ENCODE measurements at places on chromosomes 1 and 21.
A peak's percentile ranks its signal among the peaks of the same experiment; 100 is the strongest.

DNA sequence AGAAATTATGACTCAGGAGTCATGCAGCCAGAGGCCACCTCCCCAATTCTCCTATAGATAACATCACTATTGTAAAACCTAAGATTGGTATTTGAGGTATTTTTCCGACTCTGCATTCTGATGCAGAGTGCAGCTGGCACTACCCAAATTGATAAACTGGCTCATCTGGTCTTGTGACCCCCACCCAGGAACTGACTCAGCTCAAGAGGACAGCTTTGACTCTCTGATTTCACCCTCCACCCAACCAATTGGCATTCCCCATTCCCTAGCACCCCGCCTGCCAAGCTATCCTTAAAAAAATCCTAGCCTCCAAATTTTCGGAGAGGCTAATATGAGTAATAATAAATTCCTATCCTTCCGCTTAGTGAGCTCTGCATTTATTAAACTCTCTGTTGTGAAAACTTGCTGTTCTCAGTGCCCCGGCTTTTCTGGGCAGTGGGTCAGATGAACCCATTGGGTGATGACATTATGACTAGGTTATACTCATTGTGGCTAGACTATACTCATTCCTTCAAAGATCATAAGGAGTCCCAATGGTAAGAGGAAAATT is 39.4 kb upstream of the EPS15 start:
- peak; percentile 34 for DNase-seq

DNA sequence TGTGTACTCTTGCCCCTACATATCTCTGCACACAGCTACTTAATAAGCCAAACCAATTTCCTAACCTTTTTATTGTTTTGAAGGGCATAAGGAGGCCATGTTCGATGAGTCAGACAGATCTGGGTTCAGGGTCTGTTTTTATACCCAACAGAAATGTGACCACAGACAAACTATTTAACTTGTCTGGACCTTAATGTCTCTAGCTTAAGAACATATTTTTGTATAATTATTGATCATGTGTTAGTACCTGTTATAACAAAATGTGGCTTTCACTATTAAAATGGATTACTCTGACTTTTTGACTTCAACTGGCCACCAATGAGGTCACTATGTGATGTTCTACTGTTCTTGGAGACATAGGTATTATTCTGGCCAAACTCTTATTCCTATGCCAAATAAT is 507.8 kb upstream of the USP24 start:
- DNase-seq, result no peak

GRCh38 chr1:4173731-4174130 is 273.7 kb upstream of the C1orf174 start:
- DNase-seq, result no peak

DNA sequence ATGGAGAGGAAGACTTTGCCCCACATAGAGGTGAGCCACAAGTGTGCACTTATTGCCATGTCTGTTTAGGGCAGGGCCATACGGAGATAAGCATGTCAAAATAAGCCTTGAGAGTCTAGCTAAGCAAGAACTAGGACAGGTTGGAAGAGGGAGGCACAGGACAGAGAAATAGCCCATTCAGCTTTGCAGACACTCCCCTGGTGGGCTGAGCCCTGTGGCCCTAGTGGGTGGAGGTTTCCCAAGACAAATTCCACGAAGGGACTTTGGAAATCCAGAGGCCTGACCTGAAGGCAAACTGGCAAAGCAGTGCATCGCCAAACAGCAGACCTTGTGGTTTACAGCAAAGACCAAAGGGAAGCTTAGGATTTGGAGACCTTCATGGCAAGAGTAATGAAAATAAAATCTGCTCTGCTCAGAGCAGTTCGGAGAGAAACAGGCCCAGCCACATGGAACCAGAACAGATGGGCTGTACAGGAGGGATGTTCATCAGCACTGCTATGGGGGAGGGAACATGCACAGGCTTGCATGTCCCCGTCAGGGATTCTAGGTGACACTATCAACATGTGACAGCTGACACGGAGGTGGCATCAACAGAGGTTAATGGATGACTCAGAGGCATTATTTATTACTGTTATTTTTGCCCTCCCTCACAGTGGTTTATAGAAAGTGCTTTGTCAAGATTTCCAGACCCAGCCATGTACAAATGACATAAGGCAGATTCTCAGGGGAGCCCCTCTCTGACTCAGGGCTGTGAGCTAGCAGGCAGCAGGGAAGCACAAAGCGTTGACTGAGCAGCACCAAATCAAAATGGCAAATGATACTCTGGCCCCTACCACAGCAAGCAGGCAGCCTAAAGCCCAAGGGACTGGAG is 90.1 kb upstream of the IRF2BP2 start:
- peak; percentile 23 for DNase-seq

- peak; percentile 12 for DNase-seq
Measured at GRCh38 chr1:201376464-201377374, 761 bp downstream of the TNNT2 start.

DNA sequence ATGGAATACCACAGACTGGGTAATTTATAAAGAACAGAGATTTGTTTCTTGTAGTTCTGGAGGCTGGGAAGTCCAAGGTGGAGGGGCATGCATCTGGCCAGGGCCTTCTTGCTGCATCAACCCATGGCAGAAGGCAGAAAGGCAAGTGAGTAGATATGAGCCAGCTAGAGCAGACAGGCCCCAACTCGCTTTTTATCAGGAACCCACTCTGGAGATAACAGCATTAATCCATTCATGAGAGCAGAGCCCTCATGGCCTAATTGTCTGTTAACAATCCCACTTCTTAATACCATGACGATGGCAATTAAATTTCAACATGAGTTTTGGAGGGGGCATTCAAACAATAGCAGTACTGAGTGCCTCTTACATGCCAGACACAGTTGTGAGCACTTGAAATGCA is 87.2 kb upstream of the SOX13 start:
- no peak for DNase-seq

DNA sequence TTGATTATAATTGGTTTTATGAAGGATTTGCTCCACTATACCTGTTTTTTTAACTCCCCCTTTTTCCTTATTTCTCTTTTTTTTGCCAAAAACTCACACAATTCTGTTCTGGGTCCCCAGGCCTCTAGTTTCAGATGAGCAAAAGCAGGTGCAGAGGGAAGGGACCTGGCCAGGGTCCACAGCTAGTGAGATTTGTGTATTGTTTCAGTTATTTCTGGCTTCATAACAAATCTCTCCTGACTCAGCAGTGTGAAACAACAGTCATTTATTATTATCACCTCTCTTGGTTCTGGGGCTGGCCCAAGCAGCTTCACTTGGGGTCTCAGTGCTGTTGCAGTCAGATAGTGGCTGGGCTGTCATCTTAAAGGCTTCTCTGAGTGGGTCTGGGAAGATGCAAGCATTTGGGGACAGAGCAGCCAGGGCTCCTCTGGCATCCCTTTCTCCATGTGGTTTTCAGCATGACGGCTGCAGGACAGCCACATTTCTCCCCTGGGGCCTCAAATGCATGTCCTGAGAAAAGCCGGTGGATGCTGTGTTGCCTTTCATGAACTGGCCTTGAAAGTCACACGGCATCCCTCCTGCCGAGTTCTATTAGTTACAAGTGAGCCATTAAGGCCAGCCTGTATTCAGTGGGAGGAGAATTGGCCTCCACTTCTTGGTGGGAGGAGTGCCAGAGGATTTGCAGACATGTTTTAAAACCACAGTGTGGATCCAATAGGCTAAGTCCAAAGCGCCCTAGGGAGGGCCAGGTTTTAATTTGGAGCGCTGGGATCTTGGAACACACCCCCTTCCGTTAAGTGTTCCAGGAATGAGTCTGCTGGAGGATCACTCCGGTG is 137.1 kb downstream of the CAMTA1 start:
- no peak for DNase-seq

- DNase-seq, result no peak
Measured at GRCh38 chr1:201706109-201706508, 122.8 kb upstream of the IPO9 start.

DNA sequence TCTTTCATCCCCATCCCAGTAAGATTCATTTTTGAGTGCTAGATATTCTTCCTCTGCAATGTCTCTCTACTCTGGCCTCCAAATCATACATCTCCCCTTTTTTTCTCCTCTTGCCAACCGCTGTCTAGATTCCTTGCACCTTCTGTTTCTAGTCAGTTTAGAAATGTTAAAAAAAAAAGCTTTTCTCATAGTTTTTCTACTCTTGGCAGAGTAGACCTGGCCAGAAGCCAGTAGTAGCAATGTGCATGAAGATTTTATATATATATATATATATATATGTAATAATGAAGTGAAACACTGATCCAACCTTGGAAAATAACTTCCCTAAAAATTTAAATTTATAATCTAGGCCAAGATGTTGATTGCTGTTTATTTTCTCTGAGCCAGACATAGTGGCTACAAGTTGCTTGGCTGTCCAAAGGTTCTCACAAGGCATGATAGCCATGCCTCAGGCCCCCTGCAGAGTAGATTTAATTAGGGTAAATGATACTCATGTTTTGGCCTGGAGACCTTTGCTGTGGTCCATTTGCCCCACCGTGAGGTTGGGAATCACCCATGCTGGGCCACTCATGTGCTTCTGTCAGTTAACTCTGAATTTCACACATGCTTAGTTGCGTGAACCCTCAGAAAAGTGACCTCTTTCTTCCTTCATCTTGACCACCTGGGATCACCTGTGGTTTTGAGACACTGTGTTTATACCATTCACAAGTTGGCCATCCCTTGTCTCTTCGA is 103.4 kb upstream of the KCNE2 start:
- DNase-seq, result no peak

DNA sequence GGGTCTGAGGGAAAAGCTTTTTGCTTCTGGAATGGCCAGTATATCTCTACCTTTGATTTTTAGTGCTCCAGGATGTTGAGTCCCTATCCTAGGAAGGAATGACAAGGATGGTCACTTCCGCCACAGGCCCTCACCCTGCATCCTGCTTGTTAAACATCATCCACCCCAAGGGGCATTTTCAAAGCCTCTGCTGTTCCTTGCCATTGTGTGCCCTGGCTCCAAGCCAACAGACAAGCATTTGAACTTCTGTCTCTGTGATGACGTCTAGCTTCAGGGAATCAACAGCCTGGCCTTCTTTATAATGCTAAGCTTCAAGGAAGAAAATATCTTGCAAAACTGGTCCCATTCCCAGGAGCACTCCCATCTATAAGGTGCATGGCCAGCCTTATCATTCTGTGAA is 12.3 kb upstream of the JAM2 start:
- DNase-seq, result no peak

DNA sequence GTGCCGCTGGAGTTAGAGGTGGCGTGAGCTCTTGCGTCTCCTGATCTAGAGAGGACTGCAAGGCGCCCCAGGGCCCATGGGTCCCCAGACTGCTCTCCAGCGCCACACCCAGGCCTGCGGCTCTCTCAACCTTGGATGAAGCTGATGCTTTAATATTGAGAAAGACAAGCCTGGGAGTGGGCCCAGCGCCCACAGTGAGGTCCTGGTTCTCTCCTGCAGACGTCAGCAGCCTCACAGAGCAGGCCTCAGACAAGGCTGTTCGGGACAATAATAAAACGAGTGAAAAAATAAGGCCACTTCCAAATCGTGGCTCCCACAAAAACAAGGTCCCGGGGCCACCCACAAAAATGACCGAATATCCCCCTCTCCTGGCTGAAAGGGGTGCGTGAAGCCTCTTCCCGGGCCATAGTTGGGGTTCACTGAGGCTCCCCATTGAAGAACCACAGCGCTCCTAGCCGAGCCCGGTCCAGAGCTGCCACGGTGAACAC is 6.0 kb upstream of the DNMT3L start:
- peak; percentile 12 for DNase-seq

- no peak for DNase-seq
Measured at GRCh38 chr21:17777072-17777765, 41.9 kb downstream of the C21orf91 start.

- no peak for DNase-seq
Measured at GRCh38 chr21:46294647-46295176, 8.6 kb downstream of the YBEY start.

GRCh38 chr21:33126569-33126968 is 56.6 kb downstream of the OLIG1 start:
- no peak for DNase-seq

- no peak for DNase-seq
Measured at GRCh38 chr21:32406405-32406804, 6.1 kb upstream of the EVA1C start.

DNA sequence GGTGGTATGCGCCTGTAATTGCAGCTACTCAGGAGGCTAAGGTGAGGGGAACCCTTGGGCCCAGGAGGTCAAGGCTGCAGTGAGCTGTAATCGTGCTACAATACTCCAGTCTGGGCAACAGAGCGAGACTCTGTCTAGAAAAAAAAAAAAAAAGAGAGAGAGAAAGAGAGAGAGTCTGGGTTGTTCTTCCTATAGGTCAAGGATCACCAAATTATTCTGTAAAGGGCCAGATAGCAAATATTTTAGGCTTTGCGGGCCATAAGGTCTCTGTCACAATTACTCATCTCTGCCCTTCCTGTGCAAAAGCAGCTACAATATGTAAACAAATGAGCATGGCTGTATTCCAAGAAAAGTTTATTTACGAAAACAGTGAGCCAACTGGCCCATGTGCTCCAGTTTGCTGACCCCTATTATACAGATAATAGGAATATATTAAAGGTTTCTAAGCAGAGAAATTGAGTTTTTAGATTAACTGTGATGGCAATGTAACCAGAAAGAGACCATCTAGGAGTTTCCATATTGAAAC is 2.1 kb downstream of the SASS6 start:
- no peak for DNase-seq

Data from activated CD4-positive, alpha-beta T cell treated with anti-CD3 and anti-CD28 coated beads, Interleukin-2, amount 50 U/mL, for 48 hours (primary cell).